ENCODE measurements at places on chromosomes 7 and 10.

DNA sequence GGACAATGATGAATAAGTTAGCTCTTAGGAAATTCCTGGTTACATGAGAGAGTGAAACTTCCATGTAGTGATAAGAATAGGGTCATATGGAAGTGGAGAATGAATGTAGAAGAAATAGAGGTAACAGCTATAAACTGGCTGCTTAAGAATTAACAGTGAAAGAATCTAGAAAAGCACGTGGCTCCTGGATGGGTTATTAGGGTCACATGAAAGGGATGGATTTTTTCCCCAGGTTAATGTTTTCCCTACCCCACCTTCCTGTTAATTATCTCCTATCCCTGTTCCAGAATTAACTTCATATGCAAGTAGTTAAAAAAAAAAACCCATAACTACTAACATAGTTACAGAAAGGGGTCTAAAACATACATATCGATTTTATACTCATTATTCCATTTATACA is 58.0 kb downstream of the ANKIB1 start:
- DNase-seq = no peak

DNA sequence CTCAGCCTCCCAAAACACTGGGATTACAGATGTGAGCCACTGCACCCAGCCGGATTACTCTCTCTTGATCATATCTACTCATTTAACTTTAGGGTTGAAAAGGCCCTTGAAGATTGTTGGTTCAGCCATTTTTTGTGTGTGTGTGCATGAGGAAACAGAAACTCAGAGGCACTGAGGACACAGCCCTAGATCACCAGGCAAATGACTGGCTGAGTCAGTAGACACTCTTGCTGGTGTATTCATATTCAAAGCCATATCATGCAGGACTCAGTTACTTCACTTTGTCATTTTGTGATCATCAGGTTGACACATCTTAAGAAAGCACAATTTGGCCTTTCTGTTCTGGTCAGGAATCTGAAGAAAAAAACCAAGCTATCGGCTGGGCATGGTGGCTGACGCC is 253.4 kb downstream of the TRIL start:
- DNase-seq = no peak

DNA sequence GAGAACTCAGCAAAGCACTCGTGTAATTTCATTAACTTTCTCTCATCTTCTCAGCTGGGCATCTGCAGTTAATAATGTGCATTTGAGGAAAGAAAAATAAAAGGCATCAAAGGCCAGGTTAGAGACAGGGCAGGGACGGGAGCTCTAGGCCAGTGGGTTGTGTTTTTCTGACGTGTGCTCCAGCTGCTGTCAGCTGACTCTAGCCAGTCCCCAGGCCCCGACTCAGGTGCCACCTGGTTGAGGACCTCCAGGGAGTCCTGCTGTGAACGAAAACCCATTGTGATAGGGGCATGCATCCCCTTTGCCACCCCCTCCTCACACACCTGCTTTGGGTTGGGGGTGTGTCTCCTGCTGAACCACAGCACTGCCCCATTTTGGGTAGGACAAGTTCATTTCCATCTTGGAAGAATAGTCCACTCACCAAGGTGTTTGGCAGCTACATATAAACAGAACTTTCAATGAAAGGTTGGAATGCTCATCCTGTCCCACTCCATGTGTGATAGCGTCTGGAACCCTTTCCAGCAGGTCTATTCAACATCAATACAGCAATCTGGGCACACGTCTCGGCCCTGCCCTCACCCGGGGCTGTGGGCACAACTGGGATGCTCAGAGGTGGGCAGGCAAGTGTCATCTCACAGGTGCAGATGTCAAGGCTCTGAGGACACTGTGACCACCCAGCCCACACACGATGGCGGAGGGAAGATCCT is 146.1 kb upstream of the FAM20C start:
- no peak for DNase-seq

DNA sequence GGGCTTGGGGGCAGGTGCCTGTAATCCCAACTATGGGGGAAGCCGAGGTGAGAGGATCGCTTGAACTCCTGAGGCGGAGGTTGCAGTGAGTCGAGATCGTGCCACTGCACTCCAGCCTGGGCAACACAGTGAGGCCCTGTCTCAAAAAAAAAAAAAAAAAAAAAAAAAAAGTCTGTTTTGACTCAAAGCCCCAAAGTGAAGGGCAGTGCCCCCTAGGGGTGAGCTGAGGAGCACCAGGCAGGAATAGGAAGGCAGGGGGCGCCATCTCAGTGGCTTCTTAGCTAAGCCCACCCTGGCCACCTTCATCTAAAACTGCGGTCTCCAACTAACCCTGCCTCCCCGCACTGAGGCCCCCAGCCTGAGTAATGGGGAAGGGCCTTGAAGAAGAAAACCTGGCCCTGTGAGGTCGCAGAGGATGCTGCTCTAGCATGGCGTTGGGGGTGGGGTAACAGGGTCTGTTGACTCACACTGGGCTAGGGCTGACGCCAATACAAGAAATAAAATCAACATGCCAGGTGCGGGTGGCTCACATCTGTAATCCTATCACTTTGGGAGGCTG is 9.8 kb downstream of the PODXL start:
- no peak for DNase-seq

DNA sequence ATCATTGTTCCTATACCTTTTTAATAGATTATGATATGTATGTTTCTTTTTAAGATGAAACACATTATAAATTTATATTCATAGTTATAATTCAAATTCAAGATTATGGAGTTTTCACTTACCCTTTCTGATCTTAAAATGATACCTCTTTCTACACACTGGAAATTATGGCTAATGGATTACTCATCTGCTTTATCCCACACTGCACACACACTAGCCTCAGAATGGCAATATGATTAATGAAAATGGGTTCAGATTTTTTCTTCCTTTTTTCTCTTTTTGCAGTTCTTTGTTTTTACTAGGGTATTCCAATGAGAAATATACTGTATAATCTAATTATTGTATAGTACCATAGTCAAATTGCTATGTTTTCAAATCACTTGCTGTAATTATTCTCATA is 82.3 kb upstream of the FZD1 start:
- no peak for DNase-seq

DNA sequence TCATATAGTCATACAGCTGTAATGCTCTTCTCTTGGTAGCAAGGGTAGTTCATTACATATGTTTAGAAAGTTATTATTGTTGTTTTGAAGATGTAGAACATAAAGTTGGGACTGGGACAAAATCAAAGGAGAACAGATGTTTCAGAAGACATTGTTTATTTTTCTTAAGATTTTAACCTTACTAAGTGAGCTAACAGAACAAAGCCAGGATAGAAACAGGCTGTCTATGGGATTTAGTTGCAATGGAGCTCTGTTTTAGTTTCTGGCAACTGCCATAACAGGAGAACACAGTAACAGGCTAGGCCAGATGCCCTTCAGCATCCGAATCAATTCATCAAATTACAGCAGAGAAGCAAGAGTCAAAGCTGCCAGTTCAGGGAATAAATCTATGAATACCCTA is 382.4 kb downstream of the ARL4A start:
- DNase-seq = peak; percentile 39

- DNase-seq = no peak
Measured at GRCh38 chr7:40824461-40824860, 689.7 kb downstream of the SUGCT start.

DNA sequence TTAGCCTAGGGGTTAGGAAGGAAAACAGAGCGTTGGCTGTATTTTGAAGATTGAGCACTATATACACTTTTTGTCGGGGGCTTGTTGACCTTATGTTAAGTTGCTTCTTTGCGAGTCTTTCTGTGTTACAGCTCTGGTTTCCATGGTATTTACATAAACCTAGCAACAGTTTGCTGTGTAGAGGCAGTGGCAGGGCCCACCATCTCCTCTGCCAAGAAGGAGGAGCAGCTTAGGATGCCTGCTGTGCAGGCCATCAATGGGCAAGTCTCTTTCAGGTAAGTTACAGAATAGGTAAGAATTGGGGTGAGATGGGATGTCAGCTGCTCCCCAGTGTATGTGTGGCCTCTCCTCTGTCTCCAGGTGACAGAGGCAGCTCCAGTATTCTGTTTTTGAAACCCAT is 485.5 kb downstream of the LRMDA start:
- DNase-seq = peak; percentile 63

GRCh38 chr10:22534849-22535604 is 179.4 kb downstream of the PIP4K2A start:
- DNase-seq = no peak

- DNase-seq = no peak
Measured at GRCh38 chr10:101965075-101965765, 90.8 kb downstream of the ARMH3 start.

GRCh38 chr7:19352305-19352695 is 207.1 kb upstream of the FERD3L start:
- no peak for DNase-seq

DNA sequence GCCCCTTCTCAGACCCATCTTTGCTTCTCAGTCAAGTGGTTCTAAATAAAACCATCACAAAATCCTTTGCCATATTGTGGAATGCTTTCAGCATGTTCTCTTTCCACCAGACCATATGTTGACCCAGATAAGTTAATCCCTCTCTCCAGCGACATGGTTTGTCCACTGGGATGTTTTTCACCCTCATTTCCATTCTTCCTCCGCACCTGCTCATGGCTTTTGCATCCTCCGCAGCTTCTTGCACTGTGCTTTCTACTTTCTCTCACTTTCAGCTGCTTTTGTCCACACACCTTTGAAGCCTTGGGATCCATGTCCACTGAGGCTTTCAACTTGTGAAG is 52.3 kb upstream of the WAC start:
- no peak for DNase-seq

DNA sequence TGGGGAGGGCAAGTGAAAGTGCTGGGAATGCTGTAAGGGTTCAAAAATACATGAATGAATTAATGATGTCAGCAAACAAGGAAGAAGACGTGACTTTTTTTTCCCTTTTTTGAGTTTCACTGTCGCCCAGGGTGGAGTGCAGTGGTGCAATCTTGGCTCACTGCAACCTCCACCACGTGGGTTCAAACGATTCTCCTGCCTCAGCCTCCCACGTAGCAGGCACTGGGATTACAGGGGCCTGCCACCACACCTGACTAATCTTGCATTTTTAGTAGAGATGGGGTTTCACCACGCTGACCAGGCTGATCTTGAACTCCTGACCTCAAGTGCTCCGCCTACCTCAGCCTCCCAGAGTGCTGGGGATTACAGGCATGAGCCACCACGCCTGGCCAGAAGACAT is 30.0 kb downstream of the DENND10 start:
- no peak for DNase-seq

- DNase-seq = no peak
Measured at GRCh38 chr7:128774921-128775320, 673 bp downstream of the OPN1SW start.

GRCh38 chr10:78970261-78970660 is 98.5 kb upstream of the ZMIZ1 start:
- DNase-seq = no peak

DNA sequence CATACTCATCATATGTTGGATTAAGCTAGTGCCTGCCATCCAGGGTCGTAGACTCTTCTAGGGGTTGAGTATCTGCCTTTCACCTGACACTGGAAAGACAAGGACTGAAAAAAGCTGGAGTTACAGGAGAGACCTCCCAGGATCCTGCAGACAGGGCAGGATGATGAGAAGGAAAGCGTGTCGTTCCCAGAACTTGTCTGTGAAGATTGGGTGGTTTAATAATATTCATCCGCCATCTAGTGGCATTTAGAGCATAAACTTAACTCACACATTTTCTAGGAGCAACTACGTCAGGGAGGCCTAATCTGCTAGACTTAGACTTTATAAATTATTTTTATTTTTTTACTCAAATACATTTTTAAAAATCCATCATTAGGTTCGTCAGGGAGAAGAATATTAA is 59.6 kb downstream of the ADRB1 start:
- DNase-seq = peak; percentile 88

GRCh38 chr7:40845943-40846342 is 711.1 kb downstream of the SUGCT start:
- no peak for DNase-seq

GRCh38 chr10:85557077-85557476 is 809.5 kb downstream of the GRID1 start:
- no peak for DNase-seq

- no peak for DNase-seq
Measured at GRCh38 chr7:48182718-48183369, 11.6 kb downstream of the ABCA13 start.

DNA sequence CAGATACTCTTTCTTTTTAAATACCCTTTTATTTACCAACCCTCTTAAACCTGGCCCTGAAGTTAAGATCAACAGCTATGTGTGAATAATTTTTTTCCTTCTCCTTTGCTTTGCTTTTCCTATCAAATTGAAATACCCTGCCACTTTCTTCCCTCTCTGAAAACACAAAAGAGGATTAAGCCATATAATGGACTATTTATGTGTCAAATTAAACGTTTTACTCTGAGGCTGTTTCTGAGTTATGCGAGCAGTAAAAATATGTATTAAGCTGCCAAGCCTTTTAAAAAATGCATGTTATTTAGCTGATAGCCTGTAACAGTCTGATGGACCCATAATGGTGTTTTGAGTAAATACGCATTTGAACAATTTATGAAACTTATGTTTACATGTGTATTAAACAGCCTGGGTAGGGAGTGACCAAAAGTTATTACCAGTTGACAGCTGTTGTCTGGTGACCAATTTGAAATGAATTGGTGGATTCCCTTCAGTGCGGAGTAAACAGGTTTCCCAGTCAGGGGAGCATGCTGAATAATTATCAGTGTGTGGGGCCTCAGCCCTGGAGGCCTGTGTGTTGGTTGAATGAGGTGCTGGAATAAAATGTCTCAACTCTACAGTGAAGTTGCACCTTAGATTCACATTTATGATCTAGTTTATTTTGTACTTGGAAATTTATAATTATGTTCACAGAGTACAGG is 89.6 kb downstream of the AUTS2 start:
- peak; percentile 43 for DNase-seq

GRCh38 chr10:48266528-48266927 is 8.0 kb downstream of the FRMPD2 start:
- no peak for DNase-seq

- no peak for DNase-seq
Measured at GRCh38 chr10:82294874-82295378, 419.9 kb downstream of the NRG3 start.

- no peak for DNase-seq
Measured at GRCh38 chr7:70017357-70017756, 419.1 kb downstream of the AUTS2 start.

DNA sequence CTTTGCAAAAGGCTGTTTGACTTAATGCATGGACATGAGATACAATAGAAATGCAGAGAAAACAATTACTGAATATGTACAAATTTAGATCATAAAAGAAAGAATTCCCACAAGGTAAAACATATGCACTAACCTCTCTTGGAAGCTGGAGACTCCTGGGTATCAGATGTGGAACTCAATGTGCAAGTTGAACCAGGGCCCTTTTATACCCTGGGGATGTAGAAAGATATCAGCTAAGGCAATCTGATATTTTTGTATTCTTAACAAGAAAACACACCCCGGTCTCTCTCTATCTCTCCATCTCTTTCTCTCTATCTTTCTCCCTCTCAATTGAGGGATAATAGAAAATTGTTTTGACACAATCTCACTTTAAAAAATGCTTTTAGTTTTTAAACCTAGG is at the start of gene IDI2:
Gene IDI2, minus strand, starts transcription at position 177 of the 400 bp plus-strand sequence. CDS start 1,136 bp downstream, outside the sequence.
- no peak for DNase-seq

- no peak for DNase-seq
Measured at GRCh38 chr10:132326925-132327324, 5.1 kb upstream of the LRRC27 start.

Data from lung (tissue), 17 donors.